ENCODE measurements at places on chromosomes 5 and 9.
A peak's percentile ranks its signal among the peaks of the same experiment; 100 is the strongest.

GRCh38 chr9:98432960-98433359 lies 177.5 kb upstream of the TBC1D2 start:
- no peak for DNase-seq

DNA sequence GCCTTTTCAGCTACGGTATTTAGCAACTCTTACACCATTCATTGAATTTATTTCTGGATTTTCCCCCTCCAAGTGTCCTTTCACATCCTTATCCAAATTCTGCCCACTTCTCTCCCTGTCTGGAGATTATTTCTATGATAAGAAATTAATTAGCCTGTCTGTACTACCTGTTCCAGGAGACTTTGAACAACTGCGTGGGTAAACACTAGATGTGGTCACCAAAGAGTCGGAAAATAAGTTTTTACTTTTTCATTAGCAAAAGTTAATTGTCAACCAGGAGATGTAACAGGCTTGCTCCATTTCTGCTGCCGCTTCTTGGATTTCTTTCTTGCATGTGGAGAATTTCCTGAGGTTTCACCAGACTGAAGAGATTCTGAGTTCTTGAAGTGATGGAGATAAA lies 14.0 kb downstream of the SLC1A1 start:
- no peak for DNase-seq

GRCh38 chr5:54520438-54520846 lies 2.9 kb downstream of the SNX18 start:
- peak; percentile 65 for DNase-seq

DNA sequence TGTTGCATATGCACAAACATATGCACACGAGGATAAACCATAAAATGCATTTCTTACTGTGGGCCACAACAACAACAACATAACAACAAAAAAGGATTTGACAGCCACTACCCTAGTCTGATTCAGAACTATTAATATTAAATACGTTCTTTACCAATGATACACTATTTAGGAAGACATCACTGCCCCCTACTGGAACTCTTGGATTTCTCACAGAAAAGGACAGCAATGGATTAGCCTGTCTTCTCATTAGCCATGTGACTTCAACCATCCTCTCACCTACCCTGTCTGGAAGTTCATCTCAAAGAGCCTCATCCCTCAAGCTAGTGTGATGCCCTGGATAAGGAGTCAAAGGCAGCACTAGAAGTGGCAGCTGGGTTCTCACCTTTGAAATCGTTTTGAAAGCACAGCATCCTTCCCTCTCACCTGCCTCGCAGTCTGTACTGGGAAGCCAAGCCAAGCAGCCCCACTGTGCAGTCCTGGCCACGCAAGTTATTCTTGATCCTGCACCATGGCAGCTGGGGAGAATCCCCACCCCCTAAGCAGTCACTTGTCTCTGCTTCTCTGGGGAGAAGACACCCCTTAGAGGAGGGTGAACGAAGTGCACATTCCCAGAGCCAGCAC lies 64.6 kb downstream of the SH3TC2 start:
- DNase-seq, result peak; percentile 70

DNA sequence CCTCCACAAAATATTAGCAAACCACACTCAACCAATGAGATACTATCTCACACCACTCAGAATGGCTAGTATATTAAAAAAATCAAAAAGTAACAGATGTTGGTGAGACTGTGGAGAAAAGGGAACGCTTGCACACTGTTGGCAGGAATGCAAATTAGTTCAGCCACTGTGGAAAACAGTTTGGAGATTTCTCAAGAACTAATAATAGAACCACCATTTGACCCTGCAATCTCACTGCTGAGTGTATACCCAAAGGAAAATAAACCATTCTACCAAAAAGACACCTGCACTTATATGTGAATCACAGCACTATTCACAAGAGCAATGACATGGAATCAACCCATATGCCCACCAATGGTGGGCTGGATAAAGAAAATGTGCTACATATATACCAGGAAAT lies 393.5 kb downstream of the PDE4D start:
- no peak for DNase-seq

DNA sequence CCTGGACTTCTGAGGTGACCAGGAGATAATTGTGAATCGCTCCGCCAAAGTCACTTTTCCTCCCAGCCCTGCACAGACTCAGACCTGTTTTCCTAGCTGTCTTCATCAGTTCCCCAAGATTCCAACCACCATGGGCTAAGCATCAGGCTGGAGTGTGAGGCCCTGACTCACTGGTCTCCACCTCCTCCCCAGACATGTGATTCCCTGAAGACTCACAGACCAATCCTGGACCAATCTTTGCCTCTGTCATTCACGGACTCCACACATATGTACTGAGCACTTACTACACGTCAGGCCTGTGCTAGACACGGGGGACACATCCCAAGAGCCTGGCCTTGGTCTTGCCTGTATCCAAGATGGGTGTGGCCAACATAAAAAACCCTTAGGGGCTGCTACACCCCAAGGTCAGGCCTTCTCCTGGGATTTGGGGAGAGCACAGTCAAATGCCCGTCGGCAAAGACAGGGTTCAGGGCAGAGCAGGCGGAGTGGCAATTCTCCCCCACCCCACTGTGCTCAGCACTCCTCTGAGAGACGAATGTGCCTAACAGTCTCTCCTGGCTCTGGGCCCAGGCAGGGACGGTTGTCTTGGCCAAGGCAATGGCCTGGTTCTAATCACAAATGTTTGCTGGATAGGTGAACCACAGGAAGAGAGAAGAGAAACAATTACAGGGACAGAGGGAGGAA lies 11.9 kb downstream of the EEIG1 start:
- DNase-seq, result peak; percentile 95

GRCh38 chr5:54804521-54804920 lies 180.9 kb downstream of the ESM1 start:
- DNase-seq, result no peak

GRCh38 chr5:100598446-100598845 lies 63.3 kb downstream of the FAM174A start:
- no peak for DNase-seq

GRCh38 chr9:87054999-87055686 lies 107.8 kb upstream of the GAS1 start:
- no peak for DNase-seq

DNA sequence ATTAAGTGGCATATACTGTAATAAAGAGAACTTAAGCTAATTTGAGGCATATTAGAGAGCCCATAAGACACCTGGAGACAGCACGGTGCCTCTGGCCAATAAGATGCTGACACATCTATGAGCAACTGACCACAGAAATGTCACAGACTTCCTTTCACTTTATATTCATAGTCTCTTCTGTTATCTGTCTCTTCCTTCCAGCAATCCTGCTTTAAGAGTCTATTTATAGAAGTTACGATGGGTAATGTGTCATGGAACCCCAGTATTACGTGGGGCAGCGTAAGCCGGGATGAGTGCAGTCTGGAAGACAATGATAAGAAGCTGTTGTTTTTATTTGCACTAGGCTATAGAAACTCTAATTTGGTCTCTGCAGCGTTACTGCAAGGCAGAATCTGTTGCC lies 136.8 kb downstream of the CFAP90 start:
- peak; percentile 11 for DNase-seq

GRCh38 chr5:31845361-31845760 lies 206.4 kb downstream of the PDZD2 start:
- peak; percentile 49 for DNase-seq

DNA sequence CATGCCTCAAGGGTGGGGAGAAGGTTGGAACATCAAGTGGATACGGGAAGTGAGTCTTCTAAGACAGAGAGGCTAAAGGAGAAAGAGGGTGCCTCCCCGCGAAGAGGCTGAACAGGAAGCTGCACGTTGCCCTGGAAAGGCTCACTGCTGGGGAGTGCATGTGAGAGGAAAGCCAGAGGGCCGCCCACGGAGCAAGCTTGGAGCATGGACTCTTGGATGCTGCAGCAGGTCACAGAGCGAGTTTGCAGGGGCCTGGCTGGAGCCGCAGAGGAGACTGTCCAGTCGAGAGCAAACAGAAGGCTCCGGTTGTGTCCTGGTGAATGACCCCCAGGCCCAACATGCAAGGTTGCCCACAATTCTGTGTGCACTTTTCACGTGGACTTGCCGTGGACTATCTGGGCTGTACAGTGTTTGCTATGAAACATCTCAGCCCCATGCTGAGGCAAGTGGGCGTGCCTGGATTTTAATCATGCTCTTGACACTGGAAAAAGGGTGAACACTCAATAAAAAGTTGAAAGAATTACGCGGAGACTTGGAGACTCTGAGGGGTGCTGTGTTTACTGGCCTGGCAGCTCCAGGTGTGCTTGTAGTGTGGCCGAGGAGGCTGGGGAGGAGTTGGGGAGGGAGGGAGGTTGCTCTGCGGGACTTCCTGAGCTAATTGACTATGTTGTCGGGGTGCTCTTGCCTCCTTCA lies 54.5 kb upstream of the GARNL3 start:
- no peak for DNase-seq

- DNase-seq, result no peak
Observed at GRCh38 chr9:11417782-11418181, 805.0 kb upstream of the PTPRD start.

DNA sequence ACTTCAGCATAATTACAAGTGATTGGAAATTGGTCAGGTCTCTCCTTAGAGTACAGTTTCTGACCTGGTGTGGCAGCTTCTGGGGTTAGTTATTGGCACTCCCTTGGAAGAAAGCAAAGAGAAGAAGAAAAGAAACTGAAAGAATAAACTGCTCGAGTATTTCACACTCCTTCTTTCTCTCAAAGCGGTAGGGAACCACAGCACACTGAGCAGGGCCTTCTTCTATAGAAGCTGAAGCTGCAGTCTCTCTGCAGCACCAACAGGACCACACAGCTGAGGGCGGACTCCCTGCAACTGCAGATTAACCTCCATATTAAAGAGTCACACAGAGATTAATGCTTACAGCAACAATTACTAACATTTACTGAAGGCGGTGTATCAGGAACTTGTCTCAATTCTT lies 152.0 kb downstream of the TRPM6 start:
- DNase-seq, result no peak

GRCh38 chr5:141778206-141778605 lies 96.2 kb upstream of the ARAP3 start:
- peak; percentile 82 for DNase-seq

DNA sequence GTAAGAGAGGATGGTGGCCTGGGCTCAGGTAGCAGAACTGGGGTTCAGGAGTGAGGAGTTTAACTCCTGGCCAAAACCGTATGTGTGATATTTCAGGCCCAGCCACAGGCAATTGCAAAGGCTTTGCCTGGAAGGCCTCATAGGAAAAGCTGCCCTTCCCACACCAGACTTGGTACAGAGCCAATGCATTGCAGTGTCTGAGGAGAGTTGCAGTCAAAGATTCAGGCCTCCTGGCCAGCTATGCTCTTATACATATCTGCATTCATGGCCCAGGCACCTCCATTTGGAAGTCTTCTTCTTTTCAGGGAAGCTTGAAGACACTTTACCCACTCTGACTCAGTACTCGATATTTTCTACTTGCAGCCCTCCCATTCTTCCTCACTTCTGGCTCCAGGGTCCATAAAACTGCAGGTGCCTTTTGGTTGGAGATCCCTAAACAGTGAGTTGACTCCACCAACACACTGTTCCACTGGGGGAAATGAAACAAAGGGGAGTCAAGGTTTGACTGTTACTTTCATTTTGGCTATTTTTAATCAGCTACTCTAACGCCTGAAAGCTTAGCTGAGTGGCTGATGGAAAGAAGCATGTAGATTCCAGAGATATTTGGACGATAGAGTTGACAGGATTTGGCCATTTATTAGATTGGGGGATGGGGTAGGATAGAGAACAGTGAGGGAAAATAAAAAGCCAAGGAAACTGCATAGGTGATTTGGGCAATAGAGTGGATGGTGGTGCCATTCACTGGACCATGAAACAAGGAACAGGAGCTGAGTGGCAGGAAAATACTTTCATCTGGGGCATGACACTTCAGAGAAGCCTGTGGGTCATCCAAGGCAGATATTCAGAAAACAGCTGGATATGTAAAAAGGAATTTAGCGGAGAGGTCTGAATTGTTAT lies 30.6 kb upstream of the IL33 start:
- DNase-seq, result peak; percentile 21

- DNase-seq, result no peak
Observed at GRCh38 chr5:177462021-177462670, 11.3 kb downstream of the DBN1 start.

Measured in fibroblast of upper back skin (primary cell).